GM23248 (cell line): ENCODE measurements at places on chromosomes 7 and 10.

DNA sequence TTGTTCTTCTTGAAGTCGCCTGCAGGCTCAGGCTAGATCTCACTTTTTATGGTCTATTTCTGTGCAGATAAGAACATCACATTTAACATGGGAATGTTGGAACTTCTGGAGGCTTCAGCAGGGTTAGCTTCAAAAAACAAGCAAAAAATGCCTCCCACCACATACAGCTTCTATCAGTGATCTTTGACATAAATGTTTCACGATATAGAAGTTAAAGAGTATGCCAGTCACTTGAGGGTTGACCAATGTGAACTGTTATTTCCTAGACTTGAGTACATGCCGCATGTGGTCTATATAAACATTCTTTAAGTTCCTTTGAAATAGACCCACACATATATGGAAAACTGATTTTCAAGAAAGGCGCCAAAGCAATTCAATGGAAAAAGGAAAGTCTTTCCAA is 219.2 kb upstream of the KLF14 start:
- DNase-seq = no peak

- DNase-seq = peak; percentile 42
Observed at GRCh38 chr7:18515067-18515466, 19.5 kb downstream of the HDAC9 start.

GRCh38 chr7:74115326-74115725 is 31.7 kb downstream of the LIMK1 start:
- no peak for DNase-seq

DNA sequence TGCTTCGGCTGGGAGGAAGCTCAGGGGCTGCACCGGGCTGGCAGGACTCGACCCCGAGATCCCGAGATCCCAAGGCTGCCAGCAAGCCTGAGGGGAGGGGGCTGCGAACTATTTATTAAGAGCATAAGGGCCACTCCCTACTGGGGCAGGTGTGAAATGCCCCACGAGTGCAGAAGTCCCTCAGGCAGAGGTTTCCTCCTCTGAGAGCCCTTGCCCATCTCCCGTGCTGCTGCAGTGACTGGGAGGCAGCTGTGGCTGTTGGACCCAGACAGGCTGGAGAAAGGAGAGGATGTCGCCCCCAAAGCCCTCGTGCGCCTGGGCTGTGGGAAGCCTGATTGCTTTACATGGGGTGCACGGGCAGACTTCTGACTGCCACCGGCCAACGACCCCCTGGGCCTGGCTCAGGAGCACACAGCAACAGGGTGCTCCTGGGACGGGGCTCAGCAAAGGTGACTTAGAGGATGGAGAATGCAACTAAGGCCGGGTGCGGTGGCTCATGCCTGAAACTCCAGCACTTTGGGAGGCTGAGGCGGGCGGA is 39.8 kb downstream of the RGS10 start:
- DNase-seq = no peak

GRCh38 chr10:121065330-121065729 is 214.2 kb downstream of the WDR11 start:
- DNase-seq = no peak

DNA sequence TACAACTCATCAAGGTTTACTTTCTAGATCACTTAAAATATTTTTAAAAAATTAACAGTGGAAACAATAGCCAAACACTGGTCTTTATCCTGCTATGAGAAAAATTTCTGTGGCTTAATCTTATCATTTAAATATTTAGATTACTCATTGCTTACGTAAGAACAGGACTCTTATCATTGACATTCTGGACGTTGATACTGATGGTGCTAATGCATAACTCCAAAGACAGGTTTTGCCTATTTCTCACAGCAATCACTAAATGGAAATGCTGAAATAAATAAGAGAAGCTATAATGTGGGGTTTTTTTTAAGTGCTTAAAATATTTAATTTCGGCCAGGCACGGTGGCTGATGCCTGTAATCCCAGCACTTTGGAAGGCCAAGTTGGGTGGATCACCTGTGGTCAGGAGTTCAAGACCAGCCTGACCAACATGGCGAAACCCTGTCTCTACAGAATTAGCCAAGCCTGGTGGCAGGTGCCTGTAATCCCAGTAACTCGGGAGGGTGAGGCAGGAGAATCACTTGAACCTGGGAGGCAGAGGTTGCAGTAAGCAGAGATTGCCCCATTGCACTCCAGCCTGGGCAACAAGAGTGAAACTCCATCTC is 195.0 kb downstream of the HGF start:
- DNase-seq = no peak
